ENCODE measurements at places on chromosomes 4 and X.
A peak's percentile ranks its signal among the peaks of the same experiment; 100 is the strongest.

GRCh38 chr4:155903453-155903852 lies at the start of gene TDO2:
TDO2 (plus strand) TSS chr4:155903696; CDS start chr4:155903759, 63 bp downstream.
- no peak for DNase-seq

DNA sequence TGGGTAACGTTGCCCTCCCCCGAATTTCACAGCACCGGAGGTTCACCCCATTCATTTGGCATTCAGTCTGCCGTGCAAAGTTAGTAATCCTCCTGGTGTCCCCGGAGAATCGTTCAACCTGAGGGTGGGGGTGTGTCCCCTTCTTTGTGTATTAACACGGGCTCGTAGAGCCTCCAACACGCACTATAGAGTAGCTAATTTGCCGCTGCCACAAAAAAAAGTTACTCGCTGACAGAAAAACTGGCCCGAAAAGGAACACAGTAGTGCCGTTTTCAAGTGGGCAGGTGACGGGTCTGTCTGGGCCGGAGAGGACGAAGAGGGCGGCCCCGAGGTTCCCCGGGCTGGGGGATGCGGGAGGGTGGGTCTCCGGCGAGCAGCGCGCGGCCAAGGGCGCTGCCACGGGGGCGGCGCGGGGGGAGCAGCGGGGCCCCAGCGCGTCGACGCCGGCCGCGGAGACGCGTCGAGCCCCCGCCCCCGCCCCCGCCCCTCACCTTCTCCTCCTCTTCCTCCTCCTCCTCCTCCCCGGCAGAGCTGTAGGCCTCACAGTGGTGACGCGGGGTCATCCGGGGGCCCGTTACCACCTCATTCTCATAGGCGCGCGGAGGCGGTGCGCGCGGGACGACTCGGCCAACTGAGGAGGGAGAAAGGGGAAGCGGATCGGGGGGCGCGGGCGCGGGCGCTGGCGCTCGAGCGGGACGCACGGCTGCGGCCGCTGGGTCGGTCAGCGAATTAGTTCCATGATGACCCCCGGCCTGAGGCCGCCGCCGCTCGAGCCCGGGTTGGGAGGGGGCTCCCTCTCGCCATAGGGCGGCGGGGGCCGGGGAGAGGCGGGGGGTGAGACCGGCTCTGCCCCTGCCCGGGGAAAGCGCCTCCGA lies 571 bp downstream of the CCNI start:
- peak; percentile 52 for DNase-seq

DNA sequence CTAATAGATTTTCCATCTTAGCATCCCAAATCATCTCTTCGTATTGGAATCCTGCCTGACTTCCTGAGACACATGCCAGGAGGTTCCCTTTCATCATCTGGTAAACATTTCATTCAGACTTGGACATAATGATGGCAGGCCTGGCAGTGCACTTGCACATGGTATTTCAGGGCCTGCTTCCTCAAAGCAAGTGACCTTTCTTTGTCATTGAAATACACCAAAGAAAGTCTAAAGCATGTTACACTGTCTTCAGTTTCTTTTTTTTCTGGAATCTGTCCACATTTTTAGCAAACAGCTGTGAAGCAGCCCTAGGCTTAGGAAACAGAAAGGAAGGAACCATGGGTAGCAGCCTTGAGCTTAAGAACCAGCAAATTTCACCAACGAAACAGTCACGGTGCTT lies 205.9 kb upstream of the VCX start:
- DNase-seq = no peak

GRCh38 chr4:40617872-40618271 lies 11.8 kb downstream of the RBM47 start:
- DNase-seq = no peak

DNA sequence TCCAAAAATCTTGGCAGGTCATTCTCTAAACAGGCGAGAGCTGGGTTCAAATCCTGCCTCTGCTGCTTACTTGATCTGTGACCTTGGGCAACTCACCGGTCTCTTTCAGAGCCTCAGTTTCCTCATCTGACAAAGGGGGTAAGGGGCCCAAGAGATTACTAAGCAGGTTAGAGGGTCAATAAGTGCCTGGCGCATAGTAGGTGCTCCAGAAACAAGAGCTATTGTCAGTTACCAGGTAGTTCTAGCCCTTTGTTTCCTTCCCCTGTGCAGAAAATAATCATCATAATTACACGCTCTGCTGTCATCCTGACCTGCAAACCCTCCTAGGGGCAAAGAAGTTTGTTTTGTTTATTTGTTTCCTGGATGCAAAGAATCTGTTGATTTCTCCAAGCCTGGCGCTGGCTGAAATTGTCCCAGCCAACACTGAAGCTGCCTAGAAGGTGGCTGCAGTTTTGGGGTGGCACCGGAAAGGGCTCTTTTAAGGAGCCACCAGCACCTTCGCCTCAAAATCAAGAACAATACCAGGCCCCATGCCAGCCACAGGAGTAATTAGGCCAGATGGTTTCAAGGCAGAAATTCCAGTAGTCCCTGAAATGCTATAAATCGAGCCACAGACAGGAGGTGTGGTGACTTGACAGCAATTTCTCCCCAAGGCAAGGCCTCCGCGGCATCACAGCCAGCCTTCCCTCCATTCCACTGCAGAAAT lies 10.2 kb upstream of the KIAA0232 start:
- DNase-seq = no peak

- no peak for DNase-seq
Measured at GRCh38 chr4:98387345-98388026, 126.3 kb downstream of the RAP1GDS1 start.

DNA sequence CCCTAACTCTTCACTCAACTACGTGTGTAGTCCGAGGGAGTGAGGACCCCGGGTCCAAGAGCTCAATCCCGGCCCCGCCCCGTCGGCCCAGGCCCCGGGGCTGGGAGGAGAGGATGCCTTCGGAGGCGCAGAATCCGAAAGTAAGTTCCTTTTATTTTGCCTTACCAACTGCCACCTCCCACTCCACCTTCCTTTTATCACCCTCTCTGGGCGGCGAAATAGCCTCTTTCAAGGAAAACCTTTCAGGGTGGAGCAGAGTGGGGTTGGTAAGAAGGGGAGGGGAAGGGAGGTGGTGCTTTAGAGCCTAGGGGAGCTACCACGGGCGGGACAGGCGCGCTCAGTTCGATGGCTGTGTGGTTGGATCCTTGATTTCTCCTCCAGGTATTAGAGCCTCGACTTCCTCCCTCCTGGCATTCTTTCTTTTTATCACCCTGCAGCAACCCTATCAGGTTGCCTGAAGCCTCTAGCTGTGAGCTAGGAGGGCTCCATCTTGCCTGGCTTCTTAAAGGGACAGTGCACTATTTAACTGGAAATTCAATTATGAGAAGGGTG lies 191.2 kb downstream of the RRAGB start:
- DNase-seq = peak; percentile 6

GRCh38 chrX:46572340-46572936 lies 1.1 kb upstream of the CHST7 start:
- DNase-seq = no peak

DNA sequence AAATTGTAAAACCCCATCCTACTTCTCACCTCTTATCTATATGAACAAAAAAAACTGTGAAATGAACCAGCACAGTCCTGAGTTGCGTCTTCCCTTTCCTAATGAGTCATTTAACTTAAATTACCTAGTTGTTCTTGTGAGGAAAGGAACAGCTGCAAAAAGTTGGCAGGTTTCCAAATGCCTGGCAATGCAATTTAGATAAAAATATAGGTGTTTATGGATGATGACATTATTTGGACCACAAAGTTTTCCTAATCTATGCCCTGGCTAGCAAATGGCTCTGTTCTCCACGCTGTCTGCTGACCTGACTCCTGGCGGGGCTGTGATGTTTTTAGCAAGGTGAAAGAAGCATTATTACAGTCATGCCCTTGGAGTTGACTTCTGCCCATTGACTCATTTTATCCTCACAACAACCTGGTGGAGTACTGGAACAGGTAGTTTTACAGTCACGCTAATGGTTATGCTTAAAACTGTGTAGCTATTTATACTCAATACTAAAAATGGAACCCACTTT lies 29.8 kb upstream of the RELL1 start:
- no peak for DNase-seq

- DNase-seq = no peak
Measured at GRCh38 chrX:150051096-150051495, 112.8 kb upstream of the EOLA2 start.

- no peak for DNase-seq
Measured at GRCh38 chrX:24037729-24038128, 10.7 kb upstream of the KLHL15 start.

GRCh38 chrX:129614481-129615255 lies 40.1 kb downstream of the APLN start:
- DNase-seq = no peak

DNA sequence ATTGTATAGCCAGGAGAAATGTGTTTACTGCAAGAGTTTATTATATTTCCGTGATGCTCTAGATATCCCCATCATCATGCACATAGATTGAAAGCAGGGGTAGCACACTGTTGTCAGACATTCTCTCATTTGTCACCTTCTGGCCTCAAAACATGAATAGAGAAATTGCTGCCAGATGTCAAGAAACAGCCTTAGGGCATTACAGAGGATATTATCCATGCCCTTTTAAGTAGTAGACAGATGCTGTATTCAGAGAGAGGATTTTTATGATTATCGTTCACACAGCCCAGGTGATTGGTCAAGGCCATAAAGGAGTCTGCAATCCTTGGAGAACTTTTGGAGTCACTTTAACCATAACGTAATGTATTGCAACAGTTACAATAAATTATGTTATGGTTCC lies 1961.5 kb upstream of the TENM3 start:
- no peak for DNase-seq

- no peak for DNase-seq
Measured at GRCh38 chr4:123046096-123046495, 123.7 kb upstream of the NUDT6 start.

GRCh38 chrX:3348191-3348590 lies 1.7 kb upstream of the MXRA5 start:
- DNase-seq = no peak

- DNase-seq = no peak
Measured at GRCh38 chrX:83345298-83345697, 162.8 kb upstream of the POU3F4 start.

DNA sequence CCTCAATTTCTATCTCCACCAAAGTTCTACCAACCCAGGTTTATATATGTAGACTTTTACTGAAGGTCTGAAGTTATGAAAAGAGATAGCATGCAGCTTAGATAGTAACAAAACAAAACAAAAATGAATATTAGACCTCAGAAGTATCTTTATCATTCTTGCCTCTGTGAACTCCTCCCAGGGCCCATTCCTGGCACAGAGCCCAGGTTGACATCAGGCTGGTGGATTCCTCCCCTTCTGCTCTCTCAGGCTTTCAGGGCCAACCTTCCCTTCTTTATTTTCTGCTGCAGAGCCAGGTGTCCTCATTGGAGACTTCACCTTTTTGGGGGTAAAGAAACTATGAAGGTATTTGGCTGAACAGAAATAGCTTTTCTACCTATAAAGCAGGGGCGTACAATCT lies 112.8 kb upstream of the PITX2 start:
- no peak for DNase-seq

- no peak for DNase-seq
Measured at GRCh38 chrX:71053217-71053621, 14.9 kb downstream of the SNX12 start.
